ENCODE measurements at places on chromosomes 11 and 22.

GRCh38 chr22:27990451-27990840, 71.4 kb upstream of the PITPNB start:
- no peak for DNase-seq

DNA sequence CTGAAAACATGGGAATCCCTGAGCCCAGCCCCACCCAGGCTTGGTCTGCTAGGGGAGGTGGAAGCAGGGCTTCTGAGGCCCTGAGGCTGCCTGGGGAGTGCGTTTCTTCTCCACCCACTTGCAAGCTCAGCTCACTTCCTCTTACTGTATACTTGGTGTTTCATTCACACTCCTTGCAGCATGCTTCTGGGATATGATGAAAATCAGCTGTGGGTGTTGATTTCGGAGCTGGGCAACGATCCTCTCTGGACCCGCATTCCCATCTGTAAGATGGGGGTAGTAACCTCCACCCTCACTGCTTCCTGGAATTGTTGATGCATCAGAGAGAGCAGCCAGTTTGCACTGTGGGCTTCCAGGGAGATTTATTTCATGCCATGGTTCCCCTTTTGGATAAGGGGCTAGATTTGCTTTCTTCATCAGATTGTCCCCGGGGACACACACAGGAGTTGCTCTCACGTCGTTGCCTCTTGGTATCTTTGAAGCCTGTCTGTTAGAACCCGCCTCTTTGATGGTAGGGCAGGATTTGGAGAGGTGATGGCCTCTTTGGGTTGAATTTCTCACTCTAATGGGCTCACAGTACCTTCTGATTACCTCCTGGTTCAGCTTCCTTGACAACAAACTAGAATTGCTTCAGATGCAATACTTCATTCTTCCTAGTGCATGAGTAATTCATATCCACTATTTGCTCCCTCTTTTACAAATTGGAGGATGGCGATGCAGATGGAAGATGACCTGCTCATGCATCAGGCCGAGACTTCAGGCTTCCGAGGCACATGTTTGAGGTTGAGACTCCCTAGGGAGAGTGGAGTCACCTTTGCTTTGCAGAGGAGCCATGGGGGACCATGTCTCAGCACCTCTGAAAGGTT, 40.4 kb downstream of the BCR start:
- DNase-seq, result no peak

DNA sequence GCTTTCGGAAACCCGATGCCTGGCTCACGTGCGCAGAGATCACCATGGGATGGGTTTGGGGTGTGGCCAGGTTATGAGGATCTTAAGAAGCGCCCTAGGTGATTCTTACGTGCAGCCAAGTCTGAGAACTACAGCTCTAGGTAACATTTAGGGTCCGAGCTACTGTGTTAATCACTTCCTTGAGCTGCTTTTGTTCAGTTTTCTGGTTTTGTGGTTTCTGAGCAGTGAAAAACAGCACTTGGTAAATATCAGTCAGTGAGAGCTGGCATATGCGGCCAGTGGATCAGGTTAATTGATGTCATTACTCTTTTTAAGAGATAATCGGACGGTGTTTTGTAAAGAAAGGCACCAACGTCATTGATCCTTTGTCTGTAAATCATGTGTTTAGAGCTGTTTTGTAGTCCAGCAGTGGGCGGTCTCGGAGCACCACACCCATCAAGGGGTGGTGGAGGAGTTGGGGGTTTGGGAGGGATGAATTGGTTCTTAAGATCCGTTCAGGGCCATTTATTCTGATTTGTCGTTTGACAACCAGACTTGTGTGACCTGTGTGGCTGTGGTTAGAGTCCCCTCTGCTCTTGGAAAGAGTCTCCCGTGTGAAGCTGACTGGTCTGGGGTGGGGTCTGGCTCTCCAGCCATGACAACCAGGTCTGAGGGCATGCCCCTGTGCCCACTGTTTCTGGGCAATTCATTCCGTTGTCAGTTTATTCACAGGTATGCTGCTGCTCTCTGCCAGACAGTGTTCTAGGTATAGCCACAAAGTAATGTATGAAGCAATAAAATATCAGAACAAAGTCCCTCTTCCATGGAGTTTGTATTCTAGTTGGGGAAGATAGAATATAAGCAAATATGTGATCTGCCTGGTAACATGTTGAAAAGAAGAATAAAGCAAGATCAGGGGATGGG, 61.9 kb upstream of the SORL1-AS1 start:
- DNase-seq, result no peak

DNA sequence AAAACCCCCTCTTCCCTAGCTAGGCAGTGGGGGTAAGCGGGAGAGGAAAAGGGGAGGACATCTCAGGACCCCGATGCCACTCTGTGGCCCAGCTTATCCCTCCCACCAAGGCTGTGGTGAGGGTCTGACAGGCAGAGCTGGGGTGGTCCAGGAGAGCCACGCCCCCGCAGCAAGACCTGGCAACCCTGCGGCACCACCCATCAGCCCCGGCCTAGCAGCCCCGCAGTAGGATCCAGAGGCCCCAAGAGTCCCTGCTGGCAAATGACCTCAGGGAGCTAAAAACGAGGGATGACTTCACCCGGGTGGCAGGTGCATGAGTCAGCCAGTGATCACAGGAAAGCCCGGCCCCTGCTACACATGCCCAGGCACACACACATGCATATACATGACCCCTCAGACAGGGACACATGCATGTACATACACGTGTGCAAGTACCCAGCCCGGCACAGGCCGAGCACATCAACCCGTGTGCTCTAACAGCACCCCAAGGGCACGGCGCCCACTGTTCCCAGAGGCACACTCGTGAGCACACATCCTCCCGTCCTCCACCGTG, 32.3 kb downstream of the ARVCF start:
- DNase-seq, result no peak

GRCh38 chr11:19951558-19952115, 208.6 kb downstream of the DBX1 start:
- no peak for DNase-seq

DNA sequence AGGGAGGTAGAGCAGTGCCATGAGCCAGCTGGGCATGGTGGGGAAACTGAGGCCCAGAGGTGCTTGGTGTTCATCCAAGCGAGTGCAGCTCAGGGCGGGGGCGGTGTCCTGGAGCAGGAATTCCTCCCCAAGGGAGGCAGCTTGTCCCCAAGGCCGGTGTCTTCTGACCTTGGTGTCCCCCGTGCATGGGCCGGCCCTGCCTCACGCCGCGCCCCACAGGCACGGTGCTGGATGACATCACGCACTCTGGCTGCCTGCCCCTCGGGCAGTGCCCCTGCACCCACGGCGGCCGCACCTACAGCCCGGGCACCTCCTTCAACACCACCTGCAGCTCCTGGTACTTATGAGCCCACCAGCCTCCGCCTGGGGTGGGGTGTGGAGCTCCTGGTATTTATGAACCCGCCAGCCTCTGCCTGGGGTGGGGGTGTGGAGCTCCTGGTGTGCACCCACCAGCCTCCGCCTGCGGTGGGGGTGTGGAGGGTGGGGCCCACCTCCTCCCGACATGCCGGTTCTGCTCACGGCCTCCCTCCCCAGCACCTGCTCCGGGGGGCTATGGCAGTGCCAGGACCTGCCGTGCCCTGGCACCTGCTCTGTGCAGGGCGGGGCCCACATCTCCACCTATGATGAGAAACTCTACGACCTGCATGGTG, 6.7 kb downstream of the MUC5B start:
- no peak for DNase-seq

DNA sequence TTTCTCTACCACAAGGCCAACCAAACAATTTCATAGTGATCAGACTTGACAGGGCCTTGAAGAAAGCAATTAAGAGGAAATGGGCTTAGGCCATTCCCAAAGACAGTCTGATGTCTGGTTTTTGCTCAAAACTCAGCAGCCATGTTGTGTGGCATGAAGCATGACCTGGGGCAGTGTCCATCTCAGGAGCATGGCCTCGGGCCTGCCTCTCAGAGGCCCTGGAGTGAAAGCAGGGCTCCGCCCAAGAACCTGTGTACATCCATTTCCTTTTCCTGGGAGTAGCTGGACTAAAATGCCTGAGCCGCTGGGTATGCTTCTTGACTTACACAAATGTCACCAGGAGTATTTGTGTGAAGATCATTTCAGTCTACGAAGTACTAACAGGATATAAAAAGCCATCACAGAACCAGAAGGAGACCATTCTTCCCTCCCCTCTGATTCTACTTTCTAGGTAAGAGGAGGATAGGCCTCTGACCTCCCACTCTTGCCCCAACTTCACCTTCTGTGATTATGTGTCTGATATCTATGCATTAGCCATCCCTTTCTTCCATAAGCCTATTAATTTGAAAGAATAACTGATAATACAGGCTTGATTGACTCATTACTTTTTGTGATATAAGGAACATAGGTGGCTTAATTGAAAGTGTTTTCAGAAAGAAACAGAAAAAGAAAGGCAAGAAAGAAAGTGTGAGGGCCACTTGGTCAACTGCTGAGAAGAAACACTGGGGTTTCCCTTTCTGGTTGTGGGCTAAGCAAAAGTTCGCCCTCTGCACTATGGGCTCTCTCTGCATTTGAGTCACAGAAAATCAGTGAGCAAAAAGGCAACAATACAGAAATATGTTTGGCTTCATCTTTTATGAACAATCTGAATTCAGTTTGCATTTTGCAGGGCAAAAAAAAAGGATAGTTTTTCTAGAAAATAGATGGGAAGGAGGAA, 188.6 kb upstream of the MTMR2 start:
- no peak for DNase-seq

DNA sequence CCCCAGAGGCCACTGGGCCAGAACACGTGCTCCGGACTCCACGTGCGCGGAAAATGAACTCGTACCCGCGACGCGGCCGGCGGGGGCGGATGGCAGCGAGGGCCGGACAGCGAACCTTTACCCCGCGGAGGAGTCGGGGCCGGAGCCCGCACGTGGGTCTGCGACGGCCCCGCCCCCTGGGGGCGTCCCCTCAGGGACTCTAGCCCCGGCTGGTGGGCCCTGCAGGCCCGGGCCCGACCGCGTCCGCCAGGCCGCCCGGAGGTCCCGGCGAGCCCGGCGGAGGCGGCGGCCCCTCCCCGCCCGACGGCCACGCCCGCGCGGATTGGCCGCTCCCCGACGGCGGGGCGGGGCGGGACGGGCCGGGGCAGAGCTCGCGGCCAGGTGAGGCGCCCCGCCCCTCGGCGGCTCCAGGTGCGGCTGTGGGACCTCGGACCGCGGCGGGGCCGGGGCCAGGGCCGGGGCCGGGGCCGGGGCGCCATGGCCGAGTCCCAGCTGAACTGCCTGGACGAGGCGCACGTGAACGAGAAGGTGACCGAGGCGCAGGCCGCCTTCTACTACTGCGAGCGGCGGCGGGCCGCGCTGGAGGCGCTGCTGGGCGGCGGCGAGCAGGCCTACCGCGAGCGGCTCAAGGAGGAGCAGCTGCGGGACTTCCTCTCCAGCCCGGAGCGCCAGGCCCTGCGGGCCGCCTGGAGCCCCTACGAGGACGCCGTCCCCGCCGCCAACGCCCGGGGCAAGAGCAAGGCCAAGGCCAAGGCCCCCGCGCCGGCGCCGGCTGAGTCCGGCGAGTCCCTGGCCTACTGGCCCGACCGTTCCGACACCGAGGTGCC, at the start of gene FAM83F:
Gene FAM83F, plus strand, starts transcription at position 389 of the 827 bp plus-strand sequence. Its CDS starts 89 bp downstream, at position 478.
- DNase-seq, result peak; percentile 27

DNA sequence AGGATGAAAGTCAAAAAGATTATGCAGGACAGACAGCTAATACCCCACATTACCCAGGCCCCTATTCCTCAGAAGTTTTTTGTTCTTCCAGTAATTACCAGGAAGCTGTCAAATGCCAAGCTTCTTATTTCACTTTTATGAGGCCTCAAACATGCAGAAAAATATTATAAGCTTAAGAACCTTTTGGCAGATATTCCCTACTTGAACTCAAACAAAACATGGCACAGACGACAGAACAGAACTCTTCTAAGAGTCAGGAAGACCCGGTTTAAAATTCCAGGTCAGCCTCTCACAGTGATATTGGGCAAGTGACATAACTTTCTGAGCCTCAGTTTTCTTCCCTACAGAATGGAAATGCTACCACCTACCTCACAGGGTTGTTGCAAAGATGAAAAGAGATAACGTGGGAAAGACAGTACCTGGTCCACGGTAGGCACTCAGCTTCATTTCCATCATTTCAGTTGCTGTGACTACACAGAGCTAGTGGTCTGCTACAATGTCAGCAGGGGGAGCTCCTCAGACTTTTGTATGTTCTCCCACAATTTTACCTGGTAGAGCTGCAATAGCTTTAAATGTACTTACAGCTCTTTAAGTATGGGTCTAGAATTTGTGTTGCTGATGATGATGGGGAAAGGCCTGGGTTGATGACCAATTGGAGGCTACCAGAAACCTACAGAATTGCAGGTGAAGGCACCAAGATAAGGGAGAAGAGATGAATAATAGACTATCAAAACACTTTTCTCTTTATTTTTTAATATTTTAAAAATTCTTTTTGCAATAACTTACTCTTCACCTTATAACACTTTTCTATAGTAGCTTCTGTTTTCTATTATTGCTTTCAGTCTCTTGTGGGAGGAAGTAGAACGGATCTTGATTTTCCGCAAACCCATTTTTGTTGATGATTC, 98.3 kb upstream of the CHRM4 start:
- peak; percentile 12 for DNase-seq

GRCh38 chr11:111107501-111107900, 138.0 kb upstream of the POU2AF2 start:
- no peak for DNase-seq

- no peak for DNase-seq
These were observed 337.6 kb downstream of the CTTN start for GRCh38 chr11:70735976-70736375.

GRCh38 chr11:88301488-88302140, 35.9 kb downstream of the CTSC start:
- no peak for DNase-seq

GRCh38 chr11:47725442-47726117, 10.4 kb upstream of the AGBL2 start:
- DNase-seq, result no peak

DNA sequence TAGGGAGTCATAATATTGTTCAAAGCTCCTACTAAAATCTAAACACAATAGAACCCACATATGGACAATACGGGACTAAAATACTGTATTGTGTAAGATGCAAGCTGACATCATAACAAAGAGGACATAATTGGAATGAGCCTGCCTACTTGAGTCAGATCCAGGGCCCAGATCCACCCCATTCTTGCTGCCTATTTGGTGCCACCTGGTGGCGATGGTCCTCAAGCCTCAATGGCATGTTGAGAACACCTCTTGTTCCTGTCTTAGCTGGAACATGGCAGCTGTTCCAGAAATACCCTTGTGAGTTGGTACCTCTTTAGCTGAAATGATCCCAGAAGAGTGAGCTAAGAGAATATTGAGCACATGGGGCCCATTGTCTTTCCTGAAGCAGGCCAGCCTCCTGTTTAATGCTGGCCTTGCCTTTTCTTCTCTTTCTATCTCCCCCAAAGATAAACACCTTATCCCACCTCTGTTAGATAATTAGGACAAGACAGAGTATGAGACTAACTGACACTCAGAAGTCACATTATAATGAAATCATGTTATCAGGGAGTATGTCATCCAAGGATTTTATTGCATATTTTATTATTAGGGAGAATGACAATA, 680.9 kb upstream of the ANO5 start:
- DNase-seq, result peak; percentile 18

GRCh38 chr11:47768101-47768612, 1.0 kb upstream of the FNBP4 start:
- DNase-seq, result peak; percentile 23
